ENCODE measurements at places on chromosomes 7 and 10.
A peak's percentile ranks its signal among the peaks of the same experiment; 100 is the strongest.

DNA sequence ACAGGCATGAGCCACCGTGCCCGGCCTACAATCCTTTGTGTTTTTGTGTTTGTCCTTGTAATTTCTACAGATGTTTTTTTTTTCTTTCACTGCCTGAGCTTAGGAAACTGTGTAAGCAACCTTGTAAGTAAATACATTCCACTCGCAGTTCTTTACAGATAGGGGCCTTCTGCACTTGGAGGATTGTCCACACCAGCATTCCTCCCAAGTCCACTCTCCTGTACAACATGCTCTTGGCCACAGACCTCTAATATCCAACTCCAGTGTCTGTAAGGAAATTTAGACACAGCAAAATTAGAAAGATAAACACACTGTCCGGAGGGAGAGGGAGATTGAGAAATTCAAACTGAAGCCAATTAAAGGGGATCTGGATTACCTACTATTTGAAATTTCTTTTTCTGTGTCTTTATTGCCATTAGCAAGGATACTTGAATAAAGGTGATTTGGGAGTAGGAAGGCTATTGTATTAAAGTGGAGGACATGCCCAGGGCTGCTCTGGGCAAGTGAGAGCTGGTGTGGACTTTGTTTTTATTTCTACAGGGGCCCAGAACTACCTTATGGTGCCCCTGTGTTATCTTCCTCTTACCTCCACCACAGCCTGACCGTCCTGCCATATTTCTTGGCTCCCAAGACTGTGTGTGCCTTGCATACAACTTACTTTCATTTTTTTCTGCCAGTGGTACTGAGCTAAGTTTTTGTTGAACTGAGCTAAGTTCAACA lies 9.7 kb downstream of the MXI1 start:
- DNase-seq: no peak

GRCh38 chr10:123402656-123403055 lies 248.5 kb downstream of the BUB3 start:
- peak; percentile 97 for DNase-seq

DNA sequence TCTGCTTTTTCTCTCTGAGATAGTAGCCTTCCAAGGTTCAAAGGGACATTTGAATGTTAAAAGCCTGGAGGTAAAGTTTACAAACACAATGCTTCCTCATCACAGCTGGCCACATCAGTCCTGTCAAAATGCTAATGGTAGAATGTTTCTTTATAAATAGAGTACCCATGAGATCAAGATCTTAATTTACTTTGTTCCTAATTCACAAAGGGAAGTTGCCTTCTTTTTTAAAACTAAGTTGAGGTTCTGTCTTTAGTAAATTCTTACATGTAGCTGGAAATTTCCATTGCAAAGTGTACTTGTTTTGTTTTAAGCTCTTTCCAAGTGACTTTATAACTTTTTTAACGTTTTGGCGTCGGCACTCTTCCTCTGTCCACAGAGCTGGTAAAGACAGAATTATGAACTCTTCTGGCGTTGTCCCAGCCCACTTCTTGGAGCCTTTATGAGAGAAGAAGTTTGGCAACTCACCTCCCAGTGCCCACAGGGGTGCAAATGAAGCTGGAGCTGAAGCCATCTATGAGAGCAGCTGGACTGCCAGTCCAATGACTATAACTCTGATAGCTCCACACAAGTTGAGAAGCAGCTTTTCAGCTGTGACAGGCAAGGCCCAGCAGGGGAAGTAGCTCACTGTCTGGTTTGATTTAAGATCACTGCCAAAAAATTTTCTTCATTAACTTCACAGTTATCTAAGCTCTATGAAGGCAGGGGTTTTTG lies 23.3 kb downstream of the FZD1 start:
- no peak for DNase-seq

DNA sequence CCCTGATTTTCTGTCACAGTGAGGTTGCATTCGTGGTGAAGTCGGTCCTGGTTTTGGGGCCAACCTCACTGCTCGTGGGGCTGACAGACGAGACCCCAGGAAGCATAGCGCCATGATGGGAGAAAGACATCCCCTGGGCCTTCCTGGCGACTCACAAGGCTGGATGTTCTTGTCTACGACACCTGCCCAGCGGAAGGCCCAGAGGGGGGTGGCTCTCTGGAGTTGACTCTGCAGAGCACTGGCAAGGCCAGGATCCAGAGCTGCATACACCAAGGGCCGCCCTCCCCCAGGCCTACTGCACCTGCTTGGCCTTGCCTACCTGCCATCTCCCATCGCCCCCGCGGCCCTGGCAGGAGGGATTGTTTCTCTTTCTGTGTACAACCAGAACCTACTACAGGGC lies 608.9 kb downstream of the PTPRN2 start:
- DNase-seq: no peak

GRCh38 chr7:52592698-52593097 lies 442.7 kb upstream of the POM121L12 start:
- no peak for DNase-seq

GRCh38 chr7:157682064-157682945 lies 345.5 kb downstream of the DNAJB6 start:
- DNase-seq: no peak

DNA sequence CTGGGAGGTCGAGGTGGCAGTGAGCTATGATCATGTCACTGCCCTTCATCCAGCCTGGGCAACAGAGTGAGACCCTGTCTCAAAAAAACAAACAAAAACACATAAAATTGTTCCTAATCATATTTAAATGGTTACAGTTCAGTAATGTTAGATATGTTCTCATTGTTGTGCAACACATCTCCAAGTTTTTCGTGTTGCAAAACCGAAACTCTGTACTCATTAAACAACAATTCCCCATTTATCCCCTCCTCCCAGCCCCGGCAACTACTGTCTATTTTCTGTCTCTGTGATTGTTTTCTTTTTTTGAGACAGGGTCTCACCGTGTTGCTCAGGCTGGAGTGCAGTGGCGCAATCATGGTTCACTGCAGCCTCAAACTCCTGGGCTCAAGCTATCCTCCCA lies 16.1 kb upstream of the PRXL2A start:
- DNase-seq: no peak

DNA sequence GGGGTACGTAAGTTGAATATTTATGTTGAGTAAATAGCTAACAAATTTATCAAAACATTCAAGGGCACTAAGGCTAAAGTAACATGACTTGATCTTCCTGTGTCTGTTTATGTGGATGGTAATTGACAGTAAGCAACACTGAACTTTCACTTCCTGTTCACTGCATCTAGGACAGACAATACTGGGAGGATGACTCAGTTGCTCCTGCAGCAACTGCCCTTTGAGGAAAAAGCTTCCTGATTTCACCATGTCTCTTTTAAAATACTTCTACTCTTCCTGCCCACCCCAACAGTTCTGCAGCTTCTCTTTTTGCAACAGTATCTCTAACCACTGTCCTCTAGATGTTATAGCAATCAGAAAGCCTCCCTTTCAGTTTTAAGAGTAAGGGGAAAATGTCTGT lies 76.6 kb upstream of the HGF start:
- peak; percentile 57 for DNase-seq

GRCh38 chr7:45066409-45066808 lies 22.4 kb downstream of the NACAD start:
- no peak for DNase-seq

DNA sequence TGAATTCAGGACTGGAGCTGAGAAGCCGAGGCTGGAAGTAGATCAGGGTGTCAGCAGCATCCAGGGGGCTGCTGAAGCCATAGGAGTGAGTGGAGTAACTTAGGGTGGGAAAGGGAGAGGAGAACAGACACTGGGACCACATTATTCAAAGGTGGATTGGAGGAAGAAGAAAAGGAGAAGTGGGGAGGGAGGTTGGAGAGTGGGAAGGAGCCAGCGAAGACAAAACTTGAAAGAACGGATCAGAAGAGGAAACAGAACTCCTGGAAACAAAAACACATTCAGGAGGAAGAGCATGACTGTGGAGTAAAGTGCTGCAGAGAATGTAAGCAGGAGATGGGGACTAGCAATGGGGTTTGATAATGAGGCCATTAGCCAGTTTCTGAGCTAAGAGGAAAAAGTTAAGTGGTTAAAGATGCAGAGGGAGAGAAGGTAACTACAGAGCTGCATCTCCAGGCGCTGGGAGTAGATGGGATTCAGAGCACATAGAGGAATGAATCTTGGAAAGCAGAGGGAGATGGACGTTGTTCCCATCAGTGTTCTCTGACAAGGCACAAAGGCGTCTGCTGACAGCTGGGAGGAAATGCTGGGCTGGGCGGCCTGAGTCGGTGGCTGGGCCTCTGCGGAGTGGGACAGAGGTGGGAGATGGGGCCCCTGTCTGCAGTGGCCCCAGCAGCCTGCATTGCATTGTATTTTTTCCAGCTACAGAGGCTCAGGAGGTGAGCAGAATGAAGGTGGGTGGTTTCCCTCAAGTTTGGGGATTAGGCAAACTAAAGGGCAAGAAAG lies 63.1 kb upstream of the LEP start:
- DNase-seq: no peak

GRCh38 chr10:70803775-70804420 lies 11.8 kb upstream of the SGPL1 start:
- no peak for DNase-seq

DNA sequence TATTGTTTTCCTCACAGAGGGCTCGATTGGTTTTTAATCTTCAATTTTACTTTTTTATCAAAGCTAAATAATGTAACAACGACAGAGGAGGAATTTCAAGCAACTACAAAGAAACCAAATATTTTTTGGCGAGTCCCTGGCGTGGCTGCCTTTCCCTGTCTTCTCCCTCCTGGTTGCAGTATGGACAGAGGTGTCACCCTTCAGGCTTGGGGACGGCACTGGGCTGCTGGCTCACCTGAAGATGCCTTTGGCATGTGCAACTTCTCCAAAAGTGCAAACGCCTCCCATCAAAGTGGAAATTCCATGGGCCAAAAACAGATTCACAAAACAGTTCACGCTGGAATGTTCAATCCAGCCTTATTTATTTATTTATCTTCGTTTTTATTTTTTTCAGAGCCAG lies 51.9 kb downstream of the DOCK1 start:
- DNase-seq: no peak

- DNase-seq: no peak
Observed at GRCh38 chr7:2520131-2520760, 672 bp downstream of the LFNG start.

GRCh38 chr7:156820445-156821063 lies 72.4 kb downstream of the LMBR1 start:
- DNase-seq: no peak

DNA sequence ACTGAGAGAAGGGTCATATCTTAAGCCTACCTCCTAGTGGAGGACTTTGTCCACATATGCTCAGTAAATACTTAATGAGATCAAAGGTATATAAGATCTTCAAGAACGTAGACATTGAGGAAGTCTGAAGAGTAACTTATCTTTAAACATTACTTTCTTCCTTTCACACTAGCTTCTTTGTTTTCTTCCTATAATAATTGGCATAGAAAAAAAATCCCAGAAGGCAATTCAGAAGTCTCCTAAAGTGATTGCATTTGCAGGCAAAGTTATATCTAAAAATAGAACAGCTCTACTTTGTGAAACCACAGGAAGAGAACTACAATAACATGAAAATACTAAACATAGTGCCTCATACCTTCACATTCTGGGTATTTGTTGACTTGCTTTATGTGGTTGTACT lies 150.4 kb downstream of the PPP1R3A start:
- no peak for DNase-seq

GRCh38 chr7:14137676-14138075 lies 148.2 kb upstream of the ETV1 start:
- no peak for DNase-seq

GRCh38 chr7:41624818-41625217 lies 78.1 kb downstream of the INHBA start:
- no peak for DNase-seq

DNA sequence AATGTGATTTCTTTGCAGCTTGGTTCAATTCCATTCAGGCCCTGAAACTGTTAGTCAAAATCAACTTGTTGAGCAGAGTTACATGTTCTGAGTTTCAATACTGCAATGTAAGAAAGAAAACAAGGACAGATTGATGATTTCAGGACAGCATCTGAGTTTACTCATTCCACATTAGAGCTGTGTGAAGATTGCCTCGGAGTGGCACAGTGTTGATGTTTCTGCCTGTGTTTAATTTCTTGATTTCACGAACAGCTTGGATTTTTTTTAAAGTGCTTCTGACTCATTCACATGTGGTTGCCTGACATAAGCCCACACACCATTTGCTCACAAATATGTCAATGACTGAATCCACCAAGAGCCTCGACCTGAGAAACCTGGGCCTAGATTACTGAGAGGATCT lies 101.2 kb upstream of the PARD3 start:
- DNase-seq: no peak

DNA sequence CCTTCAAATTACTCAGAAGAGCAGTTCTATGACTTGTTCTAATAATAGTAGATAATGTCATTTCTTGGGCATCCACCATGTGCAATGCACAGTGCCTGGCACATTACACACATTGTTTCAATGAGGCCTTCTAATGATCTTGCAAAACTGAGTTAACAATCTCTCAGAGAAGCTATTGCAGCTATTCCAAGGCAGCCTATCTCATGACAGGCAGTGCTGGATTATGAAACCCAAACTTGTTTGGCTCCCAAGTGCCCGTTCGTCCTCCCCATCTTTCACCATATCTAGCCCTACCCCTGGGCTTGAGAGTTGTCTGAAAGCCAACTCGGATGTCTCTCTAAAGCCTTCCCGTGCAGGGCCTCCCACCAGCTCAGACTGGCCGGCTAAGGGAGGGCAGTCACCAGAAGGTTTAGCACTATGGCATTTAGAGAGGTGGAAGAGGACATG lies 405.1 kb downstream of the PLXNA4 start:
- no peak for DNase-seq

DNA sequence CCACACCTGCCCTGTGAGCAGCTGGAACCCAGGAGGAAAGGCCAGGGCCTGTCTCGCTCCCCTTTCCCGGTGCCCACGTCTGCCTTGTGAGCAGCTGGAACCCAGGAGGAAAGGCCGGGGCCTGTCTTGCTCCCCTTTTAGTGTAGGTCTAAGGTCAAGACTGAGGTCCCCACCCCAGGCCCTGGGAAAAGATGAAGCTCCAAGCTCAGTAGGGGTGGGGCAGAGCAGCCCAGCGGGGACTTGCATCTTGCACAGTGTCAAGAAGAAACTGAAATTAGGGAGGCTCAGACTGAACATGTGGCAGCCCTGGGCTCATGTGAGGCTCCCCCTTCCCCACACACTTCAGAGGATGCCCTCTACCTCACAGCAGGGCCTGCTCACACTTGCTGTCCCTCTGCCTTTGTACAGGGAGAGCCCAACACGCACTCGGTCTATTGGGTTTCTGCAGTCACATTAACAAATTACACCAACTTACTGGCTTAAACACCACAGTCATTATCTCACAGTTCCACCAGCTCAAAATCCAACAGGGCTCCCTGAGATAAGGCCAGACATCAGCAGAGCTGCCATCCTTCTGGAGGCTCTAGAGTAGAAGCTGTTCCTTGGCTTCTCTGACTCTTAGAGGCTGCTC lies 12.4 kb downstream of the POLL start:
- DNase-seq: no peak

DNA sequence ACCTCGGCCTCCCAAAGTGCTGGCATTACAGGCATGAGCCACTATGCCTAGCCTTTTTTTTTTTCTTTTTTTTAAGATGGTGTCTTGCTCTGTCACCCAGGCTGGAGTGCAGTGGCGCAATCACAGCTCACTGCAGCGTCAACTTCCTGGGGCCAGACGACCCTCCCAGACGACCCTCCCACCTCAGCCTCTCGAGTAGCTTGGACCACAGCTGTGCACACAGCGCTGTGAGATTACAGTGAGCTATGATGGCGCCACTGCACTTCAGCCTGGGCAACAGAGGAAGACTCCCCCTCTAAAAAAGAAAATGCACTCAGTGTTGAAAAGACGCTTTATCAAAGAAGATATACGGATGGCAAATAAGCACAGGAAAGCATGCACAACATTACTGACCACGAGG lies 16.5 kb upstream of the WIPI2 start:
- DNase-seq: no peak

Measured in GM12878 (cell line).